Amygdala (tissue), 56 donors: ENCODE measurements at places on chromosomes 16 and 17.
A peak's percentile ranks its signal among the peaks of the same experiment; 100 is the strongest.

GRCh38 chr16:70578035-70578434 is 54.4 kb downstream of the SF3B3 start:
- no peak for DNase-seq

- peak; percentile 74 for DNase-seq
Observed at GRCh38 chr17:17792551-17793377, 44.0 kb downstream of the SREBF1 start.

DNA sequence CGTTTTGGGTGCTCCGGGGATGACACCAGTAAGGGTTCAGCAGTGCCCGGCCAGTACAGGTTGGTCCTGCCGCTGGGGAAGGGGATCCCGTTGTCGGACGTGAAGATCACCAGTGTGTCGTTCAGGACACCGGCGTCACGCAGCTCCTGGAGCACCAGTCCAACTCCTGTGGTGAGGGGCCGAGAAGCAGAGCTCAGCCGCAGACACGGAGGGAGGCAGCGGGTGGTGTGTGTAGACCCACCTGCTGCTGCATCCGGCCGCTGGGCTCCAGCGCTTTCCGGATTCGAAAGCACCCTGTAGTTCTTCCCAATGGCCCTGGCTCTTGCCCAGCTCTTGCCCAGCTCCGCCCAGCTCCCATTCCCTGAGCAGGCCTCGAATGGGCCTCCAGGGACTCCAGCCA is 8.0 kb downstream of the SGSH start:
- no peak for DNase-seq

- DNase-seq = no peak
Observed at GRCh38 chr17:1522626-1523025, 6.2 kb upstream of the INPP5K start.

DNA sequence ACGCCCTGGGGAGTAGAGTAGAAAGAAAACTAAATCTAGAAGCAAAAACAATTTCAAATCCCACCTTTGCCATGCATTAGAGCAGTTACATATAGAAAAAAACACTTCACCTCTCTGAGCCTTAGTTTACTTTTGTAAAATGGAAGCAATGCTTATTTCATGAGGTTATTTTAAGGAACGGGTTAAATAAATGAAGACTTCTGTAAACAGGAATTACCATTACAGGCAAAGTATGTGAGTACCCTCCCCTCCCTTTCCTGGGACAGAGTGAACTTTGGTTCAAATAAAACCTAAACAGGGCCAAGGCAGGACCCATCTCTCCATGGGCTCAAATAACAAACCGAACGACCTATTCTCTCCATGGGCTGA is 4.5 kb upstream of the KRT15 start:
- no peak for DNase-seq

GRCh38 chr17:62572888-62573401 is 54.5 kb upstream of the MRC2 start:
- no peak for DNase-seq

DNA sequence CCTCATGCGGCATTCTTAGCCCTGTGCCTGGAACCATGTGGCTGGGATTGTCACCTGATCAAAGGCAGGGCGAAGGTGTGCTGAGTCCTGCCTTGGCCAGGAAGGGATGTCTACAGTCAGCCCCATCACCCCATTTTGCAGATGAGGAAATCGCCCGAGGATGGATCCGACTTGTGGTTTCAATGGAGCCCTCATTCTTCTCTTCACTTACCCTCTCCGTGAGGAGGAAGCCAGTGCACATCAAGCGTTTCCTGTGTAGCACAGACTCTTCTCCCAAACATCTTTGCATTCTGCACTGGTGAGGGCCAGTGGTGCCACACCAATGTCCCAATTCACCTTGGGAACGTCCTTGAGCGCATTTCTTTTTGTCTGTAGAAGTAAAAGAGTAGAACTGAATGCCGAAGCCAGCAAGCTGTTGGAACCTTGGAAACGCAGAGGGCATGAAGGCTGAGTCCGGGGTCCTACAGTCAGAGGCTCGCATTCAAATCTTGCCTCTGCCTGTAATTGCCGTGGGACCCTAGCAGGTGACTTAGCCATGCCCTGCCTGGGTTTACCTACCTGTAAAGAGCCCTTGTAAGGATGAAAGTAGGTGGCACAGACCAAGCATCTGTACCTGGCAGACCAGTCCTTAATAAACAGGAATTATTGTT is 85.4 kb downstream of the IRF8 start:
- no peak for DNase-seq

GRCh38 chr16:3118846-3119245 is 6.5 kb downstream of the ZNF205 start:
- no peak for DNase-seq

- DNase-seq = no peak
Observed at GRCh38 chr17:9324864-9325263, 250.8 kb downstream of the STX8 start.

DNA sequence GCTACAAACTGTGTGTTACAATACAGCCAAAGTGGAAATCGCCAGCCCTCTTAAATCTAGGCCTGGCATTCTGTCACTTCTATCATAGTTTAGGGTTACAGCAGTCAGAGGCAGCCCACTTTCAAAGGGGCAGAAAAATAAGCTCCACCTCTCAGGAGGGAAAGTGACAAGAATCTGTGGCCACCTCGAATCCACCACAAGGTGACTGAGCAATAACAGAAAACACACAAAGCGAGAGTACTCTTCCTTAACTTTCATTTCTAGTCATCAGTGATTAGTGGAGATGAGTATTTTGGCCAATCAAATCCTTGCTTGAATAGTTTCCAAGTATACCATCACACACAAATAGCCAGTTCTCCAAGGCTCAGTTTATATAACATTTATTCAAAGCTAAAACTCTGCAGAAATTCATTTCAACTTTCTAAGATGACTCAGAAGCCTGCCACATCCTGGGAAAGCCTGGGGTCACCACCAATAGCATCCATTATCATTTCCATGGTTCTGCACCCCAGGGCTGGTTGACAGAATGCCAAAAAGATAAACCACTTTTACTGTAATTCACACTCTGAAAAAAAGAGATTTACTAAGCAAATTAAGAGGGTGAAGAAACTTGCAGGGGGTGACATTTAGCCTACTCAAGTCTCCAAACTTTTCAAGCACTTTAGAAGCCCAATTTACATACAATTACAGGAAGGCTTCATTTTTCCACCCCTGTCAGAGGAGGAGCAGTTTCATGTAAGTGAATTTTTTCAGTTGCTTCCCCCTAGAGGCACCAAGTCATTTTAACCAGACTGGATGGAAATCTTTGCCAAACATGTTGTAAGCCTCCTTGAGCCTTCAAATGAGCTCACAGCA is 66.8 kb downstream of the SALL1 start:
- no peak for DNase-seq

- DNase-seq = no peak
Observed at GRCh38 chr16:89315791-89316581, 98.5 kb downstream of the ZNF778 start.

DNA sequence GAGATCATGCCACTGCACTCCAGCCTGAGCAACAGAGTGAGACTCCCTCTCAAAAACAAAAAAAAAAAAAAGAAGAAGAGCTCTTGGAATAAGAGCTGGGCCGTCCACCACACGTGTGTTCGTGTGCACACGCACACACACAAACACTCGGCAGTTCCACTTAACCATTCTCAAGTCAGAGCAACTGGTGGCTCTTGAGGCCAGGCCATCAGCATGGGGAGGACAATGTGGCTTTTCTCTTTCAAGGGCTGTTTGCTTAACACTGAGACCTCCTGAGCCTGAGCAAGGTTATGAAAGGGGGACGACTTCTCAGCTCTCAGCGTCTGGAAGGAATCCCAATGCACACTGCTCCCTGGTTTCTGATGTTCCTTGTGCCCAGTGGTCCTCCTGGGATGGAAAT is 444.9 kb downstream of the SOX9 start:
- no peak for DNase-seq

DNA sequence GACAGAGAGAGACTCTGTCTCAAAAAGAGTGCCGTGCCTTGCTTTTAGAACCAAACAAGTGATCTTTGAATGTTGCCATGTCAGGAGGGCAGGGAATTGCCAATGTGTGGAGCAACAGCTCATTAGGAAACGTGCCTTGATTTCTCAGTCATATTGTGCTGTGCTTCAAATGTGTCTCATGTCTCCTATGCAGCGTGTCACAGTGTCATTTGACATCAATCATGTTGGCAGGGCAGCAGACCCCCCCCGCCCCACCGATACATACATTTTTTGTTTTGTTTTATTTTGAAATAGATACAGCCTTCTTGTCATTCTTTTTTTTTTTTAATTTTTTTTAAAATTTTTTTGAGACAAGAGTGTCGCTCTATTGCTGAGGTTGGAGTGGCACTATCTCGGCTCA is 22.1 kb downstream of the MRC2 start:
- DNase-seq = no peak

GRCh38 chr17:30519166-30519565 is 42.0 kb downstream of the GOSR1 start:
- DNase-seq = no peak

GRCh38 chr16:56057151-56057550 is 134.1 kb upstream of the GNAO1 start:
- no peak for DNase-seq

GRCh38 chr16:55552621-55553020 is 13.9 kb upstream of the CAPNS2 start:
- no peak for DNase-seq

- no peak for DNase-seq
Observed at GRCh38 chr17:8046929-8047768, 8.3 kb downstream of the ALOX15B start.

DNA sequence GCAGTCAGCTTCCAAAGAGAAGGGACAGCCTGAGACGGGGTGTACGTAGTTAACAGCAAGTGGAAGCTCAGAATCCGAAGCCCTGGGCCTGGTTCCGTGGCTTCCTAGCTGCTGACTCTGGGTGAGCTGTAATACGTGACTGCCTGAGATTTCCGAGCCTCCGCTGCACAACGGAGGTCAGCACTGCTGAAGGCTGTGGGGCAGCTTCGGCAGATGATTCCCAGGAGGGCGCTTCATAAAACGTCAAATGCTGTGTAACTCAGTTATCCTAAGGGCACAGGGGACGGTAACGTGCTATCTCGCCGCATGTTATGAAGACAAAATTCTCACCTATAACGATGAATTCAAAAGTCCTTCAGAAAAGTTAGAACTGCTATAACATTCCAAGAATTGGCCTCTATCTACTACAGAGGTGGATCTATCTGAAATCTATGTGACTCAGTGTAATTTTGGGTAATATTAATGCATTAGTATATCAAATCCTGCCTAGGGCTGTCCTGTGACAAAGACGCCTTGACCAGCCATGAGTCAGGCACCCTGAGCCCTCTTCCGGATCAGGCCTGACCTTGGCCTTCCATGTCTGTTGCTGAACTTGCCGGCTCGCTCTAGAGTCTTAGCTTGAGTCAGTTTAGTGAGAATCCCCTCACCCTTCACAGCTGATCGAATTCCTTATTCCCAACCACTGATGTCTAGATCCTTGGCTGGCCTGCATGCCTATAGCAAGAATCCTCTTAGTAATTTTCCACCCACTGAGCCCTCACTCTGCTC is 43.5 kb downstream of the MARF1 start:
- no peak for DNase-seq

DNA sequence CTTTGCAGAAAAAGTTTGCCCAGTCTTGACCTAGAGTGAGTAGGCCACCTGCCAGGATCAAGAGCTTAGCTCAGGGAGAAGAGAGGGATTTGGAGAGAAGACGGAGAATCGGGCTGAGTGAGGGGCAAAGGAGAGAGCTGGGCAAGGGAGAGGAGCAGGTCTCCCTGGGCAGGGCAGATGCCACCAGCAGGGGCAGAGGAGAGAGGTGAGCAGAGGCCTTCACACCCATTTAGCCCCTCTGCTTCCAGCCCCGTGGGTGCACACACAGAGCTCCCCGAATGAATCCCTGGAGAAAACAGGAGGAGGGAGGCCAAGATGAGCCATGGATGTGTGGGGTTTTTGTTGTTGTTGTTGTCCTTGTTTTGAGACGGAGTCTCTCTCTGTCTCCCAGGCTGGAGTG is 29.2 kb downstream of the TBX4 start:
- DNase-seq = no peak

- DNase-seq = no peak
Observed at GRCh38 chr17:13922885-13923284, 146.4 kb upstream of the COX10 start.

- DNase-seq = no peak
Observed at GRCh38 chr17:51060396-51060795, 60.3 kb downstream of the SPAG9 start.

- no peak for DNase-seq
Observed at GRCh38 chr16:81873843-81874752, 95.0 kb downstream of the PLCG2 start.

DNA sequence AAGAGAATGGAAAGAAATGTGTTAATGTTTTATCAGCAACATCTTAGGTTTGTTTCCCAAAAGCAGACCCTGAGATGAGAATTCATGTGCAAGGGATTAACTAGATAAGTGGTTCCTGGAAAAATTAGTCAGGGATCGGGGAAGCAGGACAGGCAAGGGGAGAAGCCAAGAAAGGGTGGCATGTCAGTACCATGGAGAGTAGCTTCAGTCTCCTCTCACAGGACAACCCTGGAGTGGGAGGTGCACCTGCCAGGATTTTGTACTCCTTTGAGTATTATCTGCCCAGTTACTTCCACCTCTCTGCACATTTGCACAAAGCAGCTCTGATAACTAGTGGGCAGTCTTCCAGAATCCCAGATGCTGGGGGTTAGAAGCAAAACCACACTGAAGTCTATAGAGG is 117.0 kb downstream of the RGS9 start:
- DNase-seq = no peak

DNA sequence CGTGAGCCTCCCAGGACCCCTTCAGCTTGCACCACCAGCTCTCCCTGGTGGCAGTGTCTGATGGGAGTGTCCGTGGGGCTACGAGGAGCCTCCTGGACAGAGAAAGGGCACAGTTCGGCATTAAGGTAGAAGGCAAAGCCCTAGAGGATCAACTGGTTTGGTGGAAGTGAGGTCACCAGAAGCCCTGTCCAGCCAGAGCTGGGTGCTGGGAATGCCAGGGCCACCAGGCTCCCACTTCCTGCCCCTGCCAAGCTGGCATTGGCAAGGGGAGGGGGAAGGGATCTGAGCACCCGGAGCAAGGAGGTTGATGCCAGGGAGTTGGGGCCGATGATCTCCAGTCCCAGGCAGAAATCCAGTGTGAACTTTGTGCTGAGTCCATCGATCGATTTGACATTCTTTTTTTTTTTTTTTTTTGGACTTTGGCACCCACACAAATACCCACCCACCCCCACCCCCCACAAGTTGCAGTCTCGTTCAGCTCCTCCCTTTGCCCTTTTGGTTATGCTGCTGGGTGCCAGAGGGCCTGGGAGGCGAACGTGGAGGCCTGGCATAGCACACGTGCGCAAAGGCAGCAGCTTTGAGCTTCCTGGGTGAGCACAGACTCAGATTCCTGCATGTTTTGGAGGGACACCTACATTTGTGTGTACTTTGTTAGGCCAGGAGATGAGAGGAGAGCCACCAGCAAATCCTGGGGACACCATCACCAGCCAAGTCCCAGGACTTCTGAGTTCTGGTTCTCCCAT is 2.1 kb downstream of the NHERF1 start:
- DNase-seq = no peak
